Breast epithelium (tissue), 4 donors: ENCODE measurements at places on chromosomes 12 and 14.

- DNase-seq, result no peak
- no peaks in the 10 kb centered on the region for H3K36me3 ChIP-seq
- H3K27me3 ChIP-seq, result no peaks in the 10 kb centered on the region
- H3K27ac ChIP-seq, result no peak overlapping the region
- H3K4me3 ChIP-seq, result no peak overlapping the region
These were observed 75.8 kb downstream of the C12orf50 start for GRCh38 chr12:87953256-87953860.

GRCh38 chr12:10027311-10027710 lies 3.2 kb upstream of the CLEC9A start:
- no peak overlapping the region for H3K4me3 ChIP-seq
- H3K4me1 ChIP-seq, result no peaks in the 10 kb centered on the region
- no peak for DNase-seq
- no peaks in the 10 kb centered on the region for H3K36me3 ChIP-seq
- H3K27ac ChIP-seq, result no peak overlapping the region

DNA sequence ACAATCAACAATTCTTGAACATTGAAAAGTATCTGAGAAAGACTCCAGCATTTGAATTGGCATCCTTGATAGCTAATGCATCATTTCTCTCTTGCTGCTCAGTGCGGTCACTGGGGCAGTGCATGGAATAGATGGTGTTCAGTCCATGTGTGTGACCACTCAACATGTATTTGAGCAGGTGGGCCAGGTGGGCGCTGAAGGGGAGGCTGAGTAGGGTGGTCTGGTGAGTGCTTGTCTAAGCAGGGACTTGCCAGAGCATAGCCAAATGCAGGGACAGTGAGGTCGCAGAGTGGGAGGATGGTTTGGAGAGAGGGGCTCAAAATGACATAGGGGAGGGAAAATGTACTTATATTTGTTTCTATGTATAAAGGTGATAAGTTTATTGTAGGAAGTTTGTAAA lies 409.0 kb downstream of the TMEM121 start:
- no peaks in the 10 kb centered on the region for H3K36me3 ChIP-seq
- no peaks in the 10 kb centered on the region for H3K4me1 ChIP-seq
- no peak overlapping the region for H3K4me3 ChIP-seq

DNA sequence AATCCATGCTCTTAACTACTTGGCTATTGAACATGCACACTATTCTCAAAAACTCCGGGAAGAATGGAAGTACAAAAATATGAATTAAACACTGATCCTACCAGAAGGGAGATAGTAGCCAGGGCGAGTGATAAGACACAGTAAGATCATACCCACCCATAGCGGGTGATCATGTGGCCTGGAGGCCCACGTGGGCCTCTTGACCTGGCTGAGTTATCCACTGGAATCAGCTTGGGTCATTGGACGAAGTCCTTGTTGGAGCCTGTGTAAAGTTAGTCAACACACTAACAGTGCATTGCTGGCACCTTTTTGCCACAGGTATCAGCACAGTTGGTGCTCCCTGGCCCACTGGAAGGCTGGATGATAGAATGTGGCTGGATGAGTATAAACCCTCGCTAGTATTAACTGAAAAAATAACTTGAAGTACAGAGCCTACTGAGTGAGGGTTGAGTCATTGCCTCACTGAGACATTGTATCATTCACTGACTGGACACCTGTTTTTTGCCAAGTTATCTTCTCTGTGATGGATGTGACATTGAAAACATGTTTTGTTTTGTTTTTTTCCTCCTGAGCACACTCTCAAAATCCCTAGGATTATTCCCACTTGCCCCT lies 149.2 kb upstream of the FUT8 start:
- no peaks in the 10 kb centered on the region for H3K4me1 ChIP-seq
- no peak for DNase-seq
- no peaks in the 10 kb centered on the region for H3K36me3 ChIP-seq
- no peak overlapping the region for H3K27ac ChIP-seq
- no peaks in the 10 kb centered on the region for H3K27me3 ChIP-seq
- no peak overlapping the region for H3K4me3 ChIP-seq
